Stimulated activated CD4-positive, alpha-beta T cell treated with anti-CD3 and anti-CD28 coated beads, TNF-alpha, amount 100 ng/mL, for 48 hours (primary cell): ENCODE measurements at places on chromosomes 16 and 17.

GRCh38 chr16:79656553-79657115 is 56.1 kb upstream of the MAF start:
- DNase-seq: no peak

DNA sequence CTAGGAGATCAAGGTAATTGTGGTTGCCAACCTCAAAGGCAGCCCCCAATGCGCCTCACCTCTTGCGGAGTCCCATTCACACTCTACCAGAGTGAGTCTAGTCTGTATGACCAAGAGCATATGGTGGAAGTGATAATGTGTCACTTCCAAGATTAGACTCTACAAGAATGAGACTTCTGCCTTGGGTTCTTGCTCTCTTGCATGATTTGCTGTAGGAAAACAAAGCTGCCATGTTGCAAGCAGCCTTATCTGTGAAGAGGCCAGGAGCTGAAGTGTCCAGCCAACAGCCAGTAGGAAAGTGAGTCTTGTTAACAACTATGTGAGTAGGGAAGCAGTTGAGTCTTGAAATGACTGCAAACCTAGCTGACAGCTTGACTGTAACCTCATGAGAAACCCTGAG is 3.4 kb downstream of the TERF2 start:
- DNase-seq: no peak

- no peak for DNase-seq
Observed at GRCh38 chr17:57256708-57257112, 387 bp downstream of the MSI2 start.

DNA sequence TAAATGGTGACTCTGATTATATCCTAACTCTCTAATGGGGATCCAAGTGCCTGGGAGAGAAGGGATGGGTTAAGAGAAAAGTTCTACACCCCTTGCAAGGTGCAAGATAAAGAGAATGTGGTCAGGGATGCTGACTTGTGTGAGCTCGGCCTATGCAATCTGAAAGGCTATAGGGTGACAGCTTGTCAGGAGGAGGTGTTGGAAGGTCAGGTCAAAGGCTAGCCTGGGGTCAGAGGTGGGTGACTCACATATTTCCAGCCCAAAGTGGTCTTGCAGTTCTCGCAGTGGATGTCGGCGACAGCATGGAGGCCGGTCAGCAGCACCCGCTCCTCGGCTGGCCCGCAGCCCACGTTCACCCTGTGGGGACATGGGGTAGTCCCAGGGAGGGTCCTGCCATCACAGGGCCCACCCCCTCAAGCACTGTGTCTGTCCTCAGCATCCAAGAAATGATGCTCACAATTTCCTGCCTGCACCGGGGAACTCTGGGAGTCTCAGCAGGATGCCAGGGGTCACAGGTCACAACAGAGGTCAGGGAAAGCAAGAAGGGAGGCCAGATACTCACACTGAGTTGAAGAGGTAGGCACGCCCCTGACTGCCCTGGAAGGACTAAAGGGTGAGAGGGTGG is 1.4 kb downstream of the YPEL3 start:
- DNase-seq: no peak

GRCh38 chr16:80065541-80065940 is 465.0 kb upstream of the MAF start:
- no peak for DNase-seq

DNA sequence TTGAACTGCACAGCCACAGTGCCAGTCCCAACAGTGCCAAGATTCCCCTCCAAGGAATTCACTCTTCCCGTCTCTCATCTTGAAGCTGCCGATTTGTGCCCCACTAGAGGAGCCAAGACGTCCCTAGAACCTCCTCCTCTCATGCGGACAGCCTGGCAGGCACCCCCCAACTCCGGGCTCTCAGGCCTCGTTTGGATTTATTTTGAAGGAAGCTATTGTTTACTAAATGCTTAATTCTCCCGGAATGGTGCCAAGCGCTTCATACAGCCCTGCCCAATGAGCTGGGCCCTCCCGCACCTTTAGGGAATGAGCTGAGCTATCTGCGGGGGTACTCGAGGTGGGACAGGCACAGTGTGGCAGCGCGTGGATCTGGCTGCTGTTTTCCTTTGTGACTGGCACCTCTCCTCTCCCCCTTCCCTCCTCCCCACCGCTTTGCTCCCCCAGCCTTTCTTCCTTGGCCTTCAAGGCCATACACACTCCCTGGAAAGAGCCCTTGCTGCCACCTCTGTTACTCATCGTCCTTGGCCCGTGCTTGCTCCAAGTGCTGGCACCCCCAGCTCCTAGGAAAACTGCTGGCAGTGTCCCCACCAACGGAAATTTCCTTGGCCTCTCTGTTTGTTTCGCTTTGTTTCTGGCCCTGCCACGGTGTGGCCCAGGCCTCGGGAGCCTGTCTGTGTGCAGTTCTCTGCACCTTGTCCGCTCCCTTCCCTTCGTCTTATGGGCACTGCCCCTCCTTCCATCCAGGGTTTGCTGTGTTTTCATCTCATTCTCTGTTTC is 49.9 kb upstream of the CDR2 start:
- no peak for DNase-seq

GRCh38 chr17:40540448-40540847 is 24.8 kb downstream of the CCR7 start:
- DNase-seq: peak; percentile 79
